ENCODE measurements at places on chromosomes 1 and 21.

GRCh38 chr1:219703368-219703639 is 90.4 kb upstream of the ZC3H11B start:
- DNase-seq: no peak

- no peak for DNase-seq
These were observed 119.9 kb downstream of the ACBD6 start for GRCh38 chr1:180382326-180383115.

GRCh38 chr1:39416609-39417008 is 74.8 kb upstream of the BMP8A start:
- DNase-seq: no peak

GRCh38 chr21:38416791-38417190 is 81.5 kb downstream of the ERG start:
- DNase-seq: no peak

GRCh38 chr1:221708987-221709386 is 32.9 kb downstream of the DUSP10 start:
- DNase-seq: peak; percentile 79

DNA sequence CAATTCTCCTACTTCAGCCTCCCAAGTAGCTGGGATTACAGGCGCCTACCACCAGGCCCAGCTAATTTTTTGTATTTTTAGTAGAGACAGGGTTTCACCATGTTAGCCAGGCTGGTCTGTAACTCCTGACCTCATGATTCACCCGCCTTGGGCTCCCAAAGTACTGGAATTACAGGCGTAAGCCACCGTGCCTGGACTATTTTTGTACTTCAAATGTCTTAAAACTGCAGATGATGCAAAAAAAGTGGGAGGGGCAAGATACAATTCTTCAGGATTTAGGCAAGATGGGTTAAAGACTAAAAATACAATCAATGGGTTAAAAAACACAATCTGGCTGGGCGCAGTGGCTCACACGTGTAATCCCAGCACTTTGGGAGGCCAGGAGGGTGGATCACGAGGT is 4.7 kb downstream of the SCAF4 start:
- DNase-seq: no peak

DNA sequence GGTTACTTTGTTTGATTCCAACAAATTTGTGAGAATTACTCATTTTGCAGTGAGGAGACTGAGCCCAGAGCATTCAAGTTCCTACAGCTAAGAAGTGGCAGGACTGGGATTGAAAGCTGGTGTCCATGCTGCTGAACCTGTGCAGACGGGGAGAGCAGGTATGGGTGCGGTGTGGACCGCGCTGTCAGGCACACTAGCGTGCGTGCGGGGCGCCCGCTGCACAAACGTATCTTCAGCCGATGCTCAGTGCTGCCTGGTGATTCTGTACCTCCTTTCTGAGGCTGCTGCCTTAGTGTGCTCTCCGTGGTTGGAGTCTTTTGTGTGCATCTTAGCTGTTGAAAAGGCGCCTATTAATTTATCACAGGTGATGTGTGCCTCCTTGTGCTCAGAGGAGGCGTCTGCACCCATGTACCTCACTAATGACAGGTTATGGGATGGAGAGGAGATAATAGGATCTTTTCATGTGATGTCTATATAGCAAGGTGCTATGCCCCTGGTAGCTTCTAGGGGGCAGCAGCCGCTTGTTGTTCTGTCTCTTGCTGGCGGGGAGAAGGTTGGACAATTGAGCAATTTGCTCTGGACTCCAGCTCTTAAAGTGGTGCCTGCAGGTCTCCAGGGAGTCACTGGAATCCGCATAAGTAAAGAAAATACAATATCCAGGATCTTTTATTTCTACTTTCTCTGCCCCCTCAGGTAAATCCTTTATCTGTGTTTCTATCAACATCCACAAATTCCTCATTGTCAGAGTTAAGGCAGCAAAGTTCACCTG is 32.5 kb downstream of the PEX14 start:
- peak; percentile 59 for DNase-seq

- peak; percentile 53 for DNase-seq
These were observed 188.9 kb upstream of the EDN2 start for GRCh38 chr1:41673378-41673777.

GRCh38 chr1:175127565-175127964 is 59.9 kb downstream of the TNN start:
- no peak for DNase-seq

DNA sequence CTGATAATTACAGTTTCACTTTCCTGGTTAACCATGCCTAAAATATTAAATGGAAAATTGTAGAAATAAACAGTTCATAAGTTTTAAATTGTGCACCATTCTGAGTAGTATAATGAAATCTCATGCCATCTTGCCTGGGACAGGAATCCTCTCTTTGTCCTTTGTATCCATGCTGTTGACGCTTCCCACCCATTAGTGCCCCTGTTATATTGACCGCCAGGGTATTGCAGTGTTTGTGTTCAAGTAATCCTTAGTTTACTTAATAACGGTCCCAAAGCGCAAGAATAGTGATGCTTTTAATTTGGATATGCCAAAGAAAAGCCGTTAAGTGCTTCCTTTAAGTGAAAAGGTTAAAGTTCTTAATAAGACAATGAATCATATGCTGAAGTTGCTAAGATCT is 41.7 kb downstream of the RPRD2 start:
- DNase-seq: no peak

GRCh38 chr1:172760121-172760520 is 101.2 kb downstream of the FASLG start:
- DNase-seq: no peak

DNA sequence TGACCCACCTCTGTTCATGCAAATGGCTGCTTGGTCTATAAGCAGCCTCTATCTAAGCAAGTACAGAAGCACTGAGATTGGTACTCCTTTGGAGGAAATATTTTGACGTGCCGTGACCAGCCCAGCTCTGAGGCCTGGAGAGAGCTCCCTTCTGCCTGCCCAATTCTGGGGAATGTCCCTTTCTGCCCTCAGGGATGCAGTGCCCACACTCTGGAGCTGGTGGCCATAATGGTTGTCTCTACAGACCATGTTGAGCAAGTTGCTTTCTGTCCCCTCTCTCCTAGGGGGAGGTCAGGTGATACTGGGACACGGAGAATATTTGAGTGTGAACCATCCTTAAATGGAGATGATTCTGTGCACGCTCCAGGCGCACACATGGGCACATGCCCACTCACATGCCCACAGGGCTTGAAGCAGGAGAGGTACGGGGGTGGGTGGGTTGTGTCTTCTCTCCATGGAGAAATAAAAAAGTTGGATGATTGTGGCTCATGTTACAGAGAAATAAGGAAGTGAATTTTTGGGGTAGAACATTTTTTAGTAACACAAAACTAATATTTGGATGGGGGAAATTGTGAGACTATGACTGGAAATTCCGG is 13.9 kb upstream of the ALPL start:
- no peak for DNase-seq

- no peak for DNase-seq
These were observed 218.7 kb downstream of the FMN2 start for GRCh38 chr1:240310226-240310925.

DNA sequence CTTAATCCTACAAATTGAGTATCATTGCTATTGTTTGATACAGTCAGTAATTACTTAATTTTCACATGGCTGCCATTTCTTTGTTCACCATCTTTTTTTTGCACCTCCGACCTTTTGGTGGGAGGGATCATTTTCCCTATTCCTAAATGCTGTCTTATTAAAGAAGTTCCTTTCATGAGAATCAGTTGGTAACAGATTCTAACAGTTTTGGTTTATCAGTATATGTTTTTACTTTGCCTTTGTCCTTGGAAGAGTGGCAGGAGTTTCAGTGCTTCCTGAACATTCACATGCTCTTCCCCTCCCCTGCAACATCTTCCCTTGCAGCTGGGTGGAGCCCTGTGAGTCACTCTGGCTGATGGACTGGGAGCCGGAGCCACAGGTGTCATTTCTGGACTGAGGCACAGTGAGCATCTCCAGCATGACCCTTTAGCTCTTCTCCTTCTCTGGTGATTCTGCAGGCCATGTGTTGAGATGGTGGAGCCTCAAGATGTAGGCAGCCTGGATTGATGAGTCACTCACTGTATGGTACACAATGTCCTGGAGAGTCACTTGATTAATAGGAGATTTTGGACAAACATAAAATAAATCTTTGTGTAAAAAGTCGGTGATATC is 217.7 kb downstream of the URB2 start:
- DNase-seq: no peak

- no peak for DNase-seq
These were observed 711.1 kb upstream of the CHRM3 start for GRCh38 chr1:238675221-238675620.

GRCh38 chr1:201639391-201639790 is 100.5 kb downstream of the NAV1 start:
- no peak for DNase-seq

- DNase-seq: no peak
These were observed 195.2 kb downstream of the PBX1 start for GRCh38 chr1:164754088-164754600.

DNA sequence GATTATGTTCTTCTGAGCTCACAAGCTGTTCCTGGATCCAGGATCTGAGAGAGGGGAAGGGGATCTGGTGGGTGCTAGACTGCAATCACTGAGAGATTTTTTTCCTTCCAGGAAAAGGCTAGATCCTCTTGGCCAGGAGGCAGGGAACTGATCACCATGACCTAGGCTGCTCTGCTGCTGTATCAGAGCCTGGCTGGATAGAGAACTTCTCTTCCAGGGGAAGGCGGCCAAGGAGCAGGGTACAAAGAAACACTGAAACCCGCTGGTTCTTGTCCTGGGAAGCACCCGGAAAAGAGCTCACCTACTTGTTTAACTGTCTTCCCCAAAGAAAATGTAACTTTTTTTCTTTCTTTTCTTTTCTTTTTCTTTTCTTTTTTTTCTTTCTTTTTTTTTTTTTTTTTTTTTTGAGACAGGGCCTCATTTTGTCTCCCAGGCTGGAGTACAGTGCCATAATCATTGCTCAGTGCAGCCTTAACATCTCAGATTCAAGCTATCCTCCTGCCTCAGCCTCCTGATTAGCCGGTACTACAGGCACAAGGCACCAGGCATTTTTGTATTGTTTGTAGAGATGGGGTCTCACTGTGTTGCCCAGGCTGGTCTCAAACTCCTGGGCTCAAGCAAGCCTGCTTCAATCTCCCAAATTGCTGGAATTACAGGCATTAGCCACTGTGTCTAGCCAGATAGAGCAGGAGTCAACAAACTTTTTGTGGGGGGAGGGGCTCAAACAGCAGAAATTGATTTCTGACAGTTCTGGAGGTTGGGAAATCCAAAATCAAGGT is 12.4 kb upstream of the RPS6KA1 start:
- DNase-seq: no peak

DNA sequence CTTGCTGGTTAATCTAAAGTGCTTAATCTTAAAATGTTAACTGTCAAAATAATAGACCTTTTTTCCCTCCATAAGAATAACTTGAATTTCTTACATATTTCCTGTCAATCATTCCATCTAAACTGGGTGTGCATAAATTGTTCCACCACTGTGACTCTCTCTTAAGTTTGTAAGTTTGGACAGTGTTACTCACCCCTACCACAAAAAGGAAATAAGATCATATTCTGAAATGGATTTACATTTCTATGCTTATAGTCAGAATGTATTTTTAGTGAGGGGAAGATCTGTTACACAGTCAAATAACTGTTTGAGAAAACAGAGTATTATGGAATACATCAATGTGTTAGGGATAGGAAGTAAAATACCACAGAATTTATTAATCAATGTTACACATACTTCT is 109.6 kb upstream of the DPYD start:
- DNase-seq: no peak

DNA sequence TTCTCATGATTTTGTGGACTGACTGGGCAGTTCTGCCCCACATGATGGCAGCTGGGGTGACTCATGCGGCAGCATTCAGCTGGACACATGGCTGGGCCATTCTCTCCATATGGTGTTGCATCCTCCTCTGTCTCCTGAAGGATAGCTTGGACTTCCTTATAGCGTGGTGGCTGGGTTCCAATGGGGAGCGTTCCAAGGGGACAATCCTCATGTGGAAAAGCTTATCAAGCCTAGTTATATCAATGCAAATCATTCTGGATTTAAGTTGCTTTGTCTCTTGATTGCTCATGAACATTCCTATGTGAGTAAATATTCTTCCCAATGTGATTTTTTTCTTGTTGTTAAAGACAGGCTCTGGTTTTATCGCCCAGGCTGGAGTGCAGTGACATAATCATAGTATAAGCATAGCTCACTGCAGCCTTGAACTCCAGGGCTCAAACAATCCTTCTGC is 13.2 kb upstream of the SLC2A1 start:
- no peak for DNase-seq

DNA sequence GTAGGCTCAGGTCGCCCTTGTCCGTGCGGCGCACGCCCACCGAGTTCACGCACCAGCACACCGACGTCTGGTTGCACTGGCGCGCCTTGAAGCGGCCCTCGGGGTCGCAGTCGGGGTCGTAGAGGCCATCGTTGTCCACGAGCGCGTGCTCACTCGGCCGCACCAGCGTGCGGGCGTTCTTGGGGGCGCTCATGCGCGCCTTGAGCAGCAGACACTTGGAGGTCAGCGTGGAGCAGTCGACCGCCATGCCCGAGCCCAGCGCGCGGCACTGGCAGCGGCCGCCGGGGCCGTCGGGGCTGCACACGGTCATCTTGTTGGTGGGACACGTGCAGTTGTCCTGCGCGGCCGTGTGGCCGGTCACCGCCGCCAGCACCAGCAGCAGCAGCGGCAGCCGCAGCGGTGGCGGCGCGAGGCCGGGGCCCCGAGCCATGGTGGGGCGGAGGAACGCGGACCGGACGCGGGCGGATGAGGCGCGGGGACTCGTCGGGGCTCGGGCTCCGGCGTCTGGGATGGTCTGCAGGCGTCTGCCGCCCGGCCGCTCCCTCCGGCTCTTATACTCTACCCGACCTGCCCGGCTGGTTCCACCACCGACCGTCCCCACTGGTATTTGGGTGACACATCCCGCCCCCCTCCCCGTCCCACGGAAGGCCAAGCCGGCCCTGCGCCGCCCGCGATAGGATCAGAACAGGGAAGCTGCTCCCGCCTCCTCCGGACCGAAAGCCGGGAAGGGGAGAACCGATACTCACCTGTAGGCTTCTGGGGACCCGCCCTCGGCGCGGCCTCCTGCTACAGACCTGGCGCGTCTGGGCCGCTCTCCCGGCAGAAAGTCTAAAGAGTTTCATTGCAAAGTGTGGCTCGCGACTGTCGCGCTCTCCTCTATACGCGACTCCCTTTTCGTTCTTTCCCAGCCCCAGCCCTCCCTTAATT is at the start of gene TACSTD2:
Gene TACSTD2 (minus strand): TSS at position 526 of the 927 bp plus-strand sequence. CDS start 96 bp downstream, at position 430.
- DNase-seq: peak; percentile 1

DNA sequence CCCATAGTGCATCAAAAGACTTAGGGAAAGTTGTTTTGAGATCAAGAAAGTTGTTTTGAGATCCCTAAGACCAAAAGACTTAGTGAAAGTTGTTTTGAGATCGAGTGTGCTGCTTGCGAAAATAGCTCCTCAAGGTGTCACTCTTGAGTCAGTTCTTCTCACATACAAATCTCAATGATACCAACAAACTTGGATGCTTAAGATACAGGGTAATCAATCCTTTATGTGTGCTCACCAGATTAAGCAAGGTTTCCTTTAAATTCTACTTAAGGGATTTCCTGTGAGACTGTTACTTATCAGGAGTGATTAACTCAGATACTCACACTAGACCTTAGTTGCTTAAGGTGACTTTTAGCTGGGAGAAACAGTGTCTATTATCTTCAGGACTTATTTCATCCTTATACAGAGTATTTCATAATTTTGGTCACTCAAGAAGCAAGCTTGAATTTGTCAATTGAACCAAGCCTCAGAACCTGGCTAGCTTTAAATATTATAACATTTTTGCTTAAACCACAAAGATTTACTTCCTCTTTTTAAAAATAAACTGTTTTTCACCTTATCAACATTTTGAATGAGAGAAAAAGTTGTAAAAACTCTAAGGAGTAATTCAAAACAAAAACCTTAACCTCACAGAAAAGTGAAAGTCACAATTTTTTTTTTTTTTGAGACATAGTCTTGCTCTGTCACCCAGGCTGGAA is 8.0 kb upstream of the RLF start:
- DNase-seq: peak; percentile 65

Data from CD4-positive, alpha-beta T cell treated with Interleukin-1 beta for 1 hour (primary cell).